ENCODE measurements at places on chromosomes 11 and 22. TPM values are rescaled to one million over a fixed set of nuclear protein-coding genes. Genes with fewer than 3 reads are reported as not detected.

Gene SYCE3
- not detected for total RNA-seq

Gene MAFF
- 67.6 TPM for total RNA-seq

Gene PDE2A
- 74.4 TPM for total RNA-seq

Gene EEF1G
- 811 TPM for total RNA-seq

Gene SERPIND1
- total RNA-seq: 1.6 TPM

Gene GRIK4
- 0.27 TPM for total RNA-seq

Gene DBX1
- total RNA-seq: not detected

Measured in sciatic nerve (tissue), 2 donors.